HFFc6 (cell line): ENCODE measurements at places on chromosomes 1 and 21. TPM values are rescaled to one million over a fixed set of nuclear protein-coding genes. Genes with fewer than 3 reads are reported as not detected.

GRCh38 chr1:84159533-84160240 is 15.6 kb downstream of the PRKACB start:
- peaks cover 4% of the 10 kb centered on the region; the same call in 1 of the 2 replicates for H3K36me3 ChIP-seq
- H3K4me1 ChIP-seq = peaks cover 56% of the 10 kb centered on the region

GRCh38 chr1:30686236-30686935 is 37.0 kb downstream of the MATN1 start:
- H3K27me3 ChIP-seq = peaks cover 47% of the 10 kb centered on the region
- DNase-seq = no peak
- no peak overlapping the region for H3K27ac ChIP-seq
- peaks cover 15% of the 10 kb centered on the region for H3K4me1 ChIP-seq

CD5L gene
- not detected in 3 replicates for total RNA-seq

ZNF695 gene
- 1.5 to 2.6 TPM (median 1.5 TPM) in 3 replicates for total RNA-seq

KIAA1614 gene
- 2.3 to 4.3 TPM (median 3.1 TPM) in 3 replicates for total RNA-seq

GRCh38 chr1:224106568-224107281 is 7.2 kb upstream of the FBXO28 start:
- 0 out of 2 replicates have a peak, but pooled peaks cover 4% of the 10 kb centered on the region for H3K27me3 ChIP-seq
- peaks cover 11% of the 10 kb centered on the region for H3K4me1 ChIP-seq
- peak; percentile 71 for DNase-seq
- peak overlapping the region; percentile 47; the same call in 1 of the 2 replicates for H3K4me3 ChIP-seq

DNA sequence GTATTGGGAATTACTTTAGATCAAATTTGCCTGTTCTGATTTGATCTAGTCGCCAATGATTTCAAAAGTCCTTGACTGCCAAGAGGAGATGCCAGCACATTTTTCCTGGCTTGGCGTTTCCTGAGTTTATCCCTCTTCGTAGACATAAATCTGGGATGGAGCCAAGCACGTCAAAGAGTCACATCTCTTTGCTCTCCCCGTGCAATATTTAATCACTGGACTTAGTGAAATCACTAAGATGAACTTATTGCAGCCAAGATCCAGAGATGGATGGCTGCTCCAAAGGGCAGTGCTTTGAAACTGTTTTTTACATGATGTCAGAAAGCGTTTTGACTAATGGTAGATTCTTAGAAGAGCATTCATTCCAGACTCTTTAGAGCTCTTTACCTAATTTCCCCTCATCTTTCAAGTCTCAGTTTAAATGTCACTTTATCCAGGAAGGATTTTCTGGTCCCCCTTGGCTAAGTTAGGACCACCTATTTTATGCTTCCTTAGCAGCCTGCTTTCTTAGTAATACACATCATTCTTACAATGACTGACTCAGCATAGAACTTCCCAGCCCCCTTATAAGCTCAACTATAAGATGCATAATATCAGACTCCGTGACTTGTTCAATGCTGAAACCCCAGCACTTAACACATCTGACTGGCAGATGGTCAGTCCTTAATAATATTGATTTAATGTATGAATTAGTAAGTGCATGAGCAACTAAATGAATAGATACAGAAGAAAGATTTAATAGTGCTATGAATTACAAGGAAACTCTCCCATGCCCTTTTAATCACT is 94.4 kb upstream of the GREM2 start:
- 0 out of 2 replicates have a peak, but pooled peaks cover 2% of the 10 kb centered on the region for H3K27me3 ChIP-seq
- no peak overlapping the region for H3K4me3 ChIP-seq
- no peak for DNase-seq
- no peak overlapping the region for H3K27ac ChIP-seq
- H3K4me1 ChIP-seq = peaks cover 41% of the 10 kb centered on the region

- H3K27ac ChIP-seq = no peak overlapping the region
- no peak for DNase-seq
- H3K4me3 ChIP-seq = no peak overlapping the region
- H3K4me1 ChIP-seq = no peaks in the 10 kb centered on the region
- no peaks in the 10 kb centered on the region; the same call in 1 of the 2 replicates for H3K27me3 ChIP-seq
Measured at GRCh38 chr21:32070676-32071330, 198.0 kb downstream of the HUNK start.

S100B gene
- total RNA-seq = not detected in 3 replicates

SASS6 gene
- total RNA-seq = 2.9 to 4.3 TPM (median 3.9 TPM) in 3 replicates

OLFML3 gene
- 65.4 to 126 TPM (median 79.2 TPM) in 3 replicates for total RNA-seq

ZRANB2 gene
- total RNA-seq = 69.0 to 79.3 TPM (median 69.4 TPM) in 3 replicates

HSD11B1 gene
- total RNA-seq = not detected in 3 replicates
